Activated naive CD4-positive, alpha-beta T cell treated with anti-CD3 and anti-CD28 coated beads, Interleukin-2, amount 10 ng/mL, durations not matched to agents 7 days and 5 days (primary cell): ENCODE measurements at places on chromosomes 6 and 20.

DNA sequence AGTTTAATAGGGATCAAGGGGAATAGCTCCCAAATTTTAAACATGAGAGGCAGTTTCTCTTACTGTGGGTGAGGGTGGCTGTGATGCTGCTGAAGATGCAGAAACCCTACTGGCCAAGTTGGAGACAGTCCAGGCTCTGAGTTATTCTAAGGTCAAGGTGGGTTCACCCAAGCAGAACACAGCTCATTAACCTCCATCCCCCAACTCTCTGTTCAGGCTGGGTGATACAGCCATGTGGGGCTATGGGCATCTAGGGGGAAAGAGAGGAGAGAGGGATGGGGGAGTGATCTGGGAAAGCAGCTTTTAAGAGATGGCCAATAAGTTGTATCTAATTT lies 18.9 kb upstream of the TRAM2 start:
- no peak for DNase-seq

GRCh38 chr6:69957985-69958559 lies 91.7 kb downstream of the COL19A1 start:
- DNase-seq: no peak

GRCh38 chr20:13119583-13119982 lies 101.5 kb upstream of the ISM1 start:
- peak; percentile 38 for DNase-seq

- no peak for DNase-seq
These were observed 179.3 kb upstream of the DTNBP1 start for GRCh38 chr6:15841937-15842726.

DNA sequence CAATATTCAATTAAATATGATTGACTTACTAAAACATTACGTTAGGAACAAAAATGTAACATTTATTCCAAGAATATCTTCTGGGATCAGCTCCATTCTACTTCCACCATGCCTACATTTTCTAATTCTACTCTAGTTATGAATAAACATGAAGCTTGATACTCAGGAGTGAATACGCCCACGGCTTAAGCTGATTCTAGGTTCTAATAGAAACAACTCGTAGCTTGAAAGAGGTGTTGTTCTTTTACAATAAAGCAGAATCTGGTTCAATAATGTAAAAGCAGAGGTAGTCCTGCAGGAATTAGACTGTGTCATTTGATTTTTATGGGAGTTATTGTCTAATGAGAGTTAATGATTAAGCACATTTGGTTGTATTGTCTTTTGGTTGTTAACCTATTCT lies 107.3 kb upstream of the OLIG3 start:
- no peak for DNase-seq

- DNase-seq: no peak
These were observed 257.3 kb downstream of the ATXN1 start for GRCh38 chr6:16503970-16504415.

- DNase-seq: no peak
These were observed 538.4 kb upstream of the CITED2 start for GRCh38 chr6:139912735-139913400.

DNA sequence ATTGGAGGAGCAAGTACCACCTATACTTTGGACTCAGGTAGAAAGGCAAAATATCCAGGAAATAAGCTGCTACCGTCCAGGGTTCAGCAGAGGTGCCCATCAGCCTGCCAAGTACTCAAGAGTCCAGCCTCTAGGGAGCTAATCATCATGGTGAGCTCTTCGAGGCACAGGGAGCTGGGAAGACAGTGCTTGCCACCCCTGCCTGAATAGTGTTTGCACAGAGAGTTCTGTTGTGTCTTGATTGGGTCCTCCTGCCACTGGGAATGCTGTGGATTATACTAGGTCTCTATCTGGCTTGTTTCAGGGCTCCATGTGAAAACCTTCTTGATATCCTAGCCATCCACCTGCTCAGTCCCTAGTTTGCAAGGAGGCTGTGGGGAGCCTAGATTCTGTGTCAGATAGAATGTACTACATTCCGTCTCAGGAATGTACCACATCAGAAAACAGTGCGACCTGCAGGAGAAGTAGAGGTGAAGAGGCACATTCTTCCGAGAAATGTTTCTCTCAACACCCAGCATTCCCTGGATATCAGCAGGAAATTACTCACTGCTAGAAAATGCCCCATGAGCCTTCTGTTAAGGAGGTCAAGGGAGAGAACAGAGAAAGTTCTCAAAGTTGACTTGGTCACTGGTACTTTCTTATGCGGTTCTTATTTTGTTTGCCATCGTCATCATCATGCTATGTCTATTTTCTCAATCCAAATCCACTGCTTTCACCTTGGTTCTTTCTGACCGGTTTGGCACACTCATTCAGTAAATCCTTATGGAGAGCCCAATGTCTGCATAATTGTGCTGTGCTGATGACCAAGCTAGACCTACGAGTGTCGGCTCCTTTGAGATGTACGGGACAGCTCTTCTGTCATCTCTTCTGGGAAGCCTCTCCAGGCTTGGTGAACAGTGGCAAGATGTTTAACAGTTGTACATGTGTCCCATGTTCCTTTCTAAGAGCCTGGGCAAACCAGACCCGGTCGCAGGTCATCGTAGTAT lies 30.7 kb downstream of the PTPN1 start:
- no peak for DNase-seq

DNA sequence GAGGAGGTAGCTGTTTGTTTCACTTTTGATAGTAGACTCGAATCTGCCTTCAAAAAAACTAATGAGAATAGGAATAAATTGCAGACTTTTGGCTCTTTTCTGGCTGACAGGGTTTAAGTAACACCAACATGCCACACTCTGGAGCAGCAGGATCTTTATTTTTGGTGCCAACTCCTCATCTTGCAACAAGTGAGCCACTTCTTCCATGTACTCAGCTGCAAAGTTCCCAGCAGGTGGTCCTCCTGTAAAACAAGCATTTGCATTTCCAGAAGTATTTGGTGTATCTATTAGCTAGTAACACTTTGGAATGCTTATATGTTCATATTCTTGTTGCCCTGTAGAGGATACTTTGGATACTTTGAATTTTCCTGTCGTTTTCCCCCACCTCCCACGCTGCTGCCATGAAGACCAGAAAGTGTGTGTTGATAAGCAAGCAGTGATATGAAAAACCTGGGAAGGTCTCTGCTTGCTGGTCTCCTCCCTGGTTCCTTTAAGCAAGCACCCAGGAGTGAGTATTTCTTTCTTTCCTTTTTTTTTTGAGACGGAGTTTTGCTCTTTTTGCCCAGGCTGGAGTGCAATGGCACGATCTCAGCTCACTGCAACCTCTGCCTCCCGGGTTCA lies 1.0 kb downstream of the ARMH2 start:
- DNase-seq: no peak

GRCh38 chr6:66985816-66986215 lies 1278.8 kb upstream of the EYS start:
- DNase-seq: no peak

- DNase-seq: no peak
These were observed 180.8 kb downstream of the BCAS1 start for GRCh38 chr20:53889411-53890148.
